ENCODE measurements at places on chromosomes 11 and 22. TPM values are rescaled to one million over a fixed set of nuclear protein-coding genes. Genes with fewer than 3 reads are reported as not detected.
A peak's percentile ranks its signal among the peaks of the same experiment; 100 is the strongest.

Gene ACAD8
- 33.5 TPM for total RNA-seq

Gene UBE4A
- 32.0 TPM for total RNA-seq

Gene HBG2
- total RNA-seq: 0.82 TPM

Gene NFAM1
- 1.6 TPM for total RNA-seq

Gene LIF
- 0.23 TPM for total RNA-seq

Gene LRRC10B
- 0.13 TPM for total RNA-seq

GRCh38 chr11:9624448-9624847 lies 39.4 kb upstream of the SWAP70 start:
- peaks cover 7% of the 10 kb centered on the region for H3K36me3 ChIP-seq
- peaks cover 7% of the 10 kb centered on the region for H3K27me3 ChIP-seq
- no peak overlapping the region for H3K4me3 ChIP-seq
- H3K4me1 ChIP-seq: peaks cover 43% of the 10 kb centered on the region
- DNase-seq: no peak
- no peak overlapping the region for H3K27ac ChIP-seq

GRCh38 chr11:86176165-86176884 lies 68.2 kb upstream of the EED start:
- DNase-seq: no peak
- H3K27me3 ChIP-seq: no peaks in the 10 kb centered on the region
- peaks cover 10% of the 10 kb centered on the region for H3K4me1 ChIP-seq

DNA sequence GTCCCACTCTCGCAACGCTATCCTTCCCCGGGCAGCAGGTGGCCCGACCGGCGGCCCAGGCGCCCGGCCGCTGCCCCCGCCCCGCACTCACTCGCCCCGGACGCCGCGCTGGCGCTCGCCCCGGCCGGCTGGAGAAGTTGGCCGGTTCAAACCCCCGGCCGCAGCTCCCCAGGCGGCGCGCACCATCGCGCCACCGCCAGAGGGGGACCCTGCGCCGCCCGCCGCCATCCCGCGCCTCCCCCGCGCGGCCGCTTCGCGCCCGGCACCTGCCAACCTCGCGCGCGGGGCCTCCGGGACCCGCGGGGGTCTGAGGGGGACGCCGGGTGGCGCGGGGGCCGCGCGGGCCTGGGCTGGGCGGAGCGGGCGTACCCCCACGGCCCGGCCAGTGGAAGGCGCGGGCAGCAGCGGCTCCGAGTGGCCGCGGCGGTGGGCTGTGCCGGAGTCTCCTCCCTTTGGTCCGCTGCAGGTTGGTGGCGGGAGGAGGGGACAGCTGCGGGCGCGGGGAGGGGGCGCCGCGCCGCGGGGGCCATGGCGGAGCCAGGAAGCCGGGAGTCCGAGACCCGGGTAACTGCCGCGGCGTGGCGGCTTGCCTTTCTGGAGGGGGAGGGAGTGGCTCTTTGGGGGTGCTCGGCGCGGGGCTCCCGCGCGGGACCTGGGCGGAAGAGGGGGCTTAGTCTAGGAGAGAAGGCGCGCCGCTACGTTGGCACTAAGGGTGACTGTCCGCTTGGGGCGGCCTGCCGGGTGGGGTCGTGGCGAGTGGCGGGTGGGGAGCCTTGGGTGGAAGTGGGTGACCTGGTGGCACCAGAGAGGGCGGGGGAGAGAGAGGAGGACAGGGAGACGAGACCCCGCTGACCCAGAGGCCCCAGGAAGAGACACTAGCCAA lies at the start of the genes MPST and TST:
Gene MPST (plus strand): TSS at position 434 of the 883 bp plus-strand sequence. CDS start 95 bp downstream, at position 529.
Gene TST (minus strand): TSS at position 139 of the 883 bp plus-strand sequence. CDS start 715 bp downstream, outside the sequence.
- H3K36me3 ChIP-seq: peaks cover 4% of the 10 kb centered on the region
- peak within 1 kb of the TSS; percentile 97 for H3K4me3 ChIP-seq
- peaks cover 2% of the 10 kb centered on the region for H3K27me3 ChIP-seq
- DNase-seq: peak; percentile 76
- H3K27ac ChIP-seq: peak within 1 kb of the TSS; percentile 92

DNA sequence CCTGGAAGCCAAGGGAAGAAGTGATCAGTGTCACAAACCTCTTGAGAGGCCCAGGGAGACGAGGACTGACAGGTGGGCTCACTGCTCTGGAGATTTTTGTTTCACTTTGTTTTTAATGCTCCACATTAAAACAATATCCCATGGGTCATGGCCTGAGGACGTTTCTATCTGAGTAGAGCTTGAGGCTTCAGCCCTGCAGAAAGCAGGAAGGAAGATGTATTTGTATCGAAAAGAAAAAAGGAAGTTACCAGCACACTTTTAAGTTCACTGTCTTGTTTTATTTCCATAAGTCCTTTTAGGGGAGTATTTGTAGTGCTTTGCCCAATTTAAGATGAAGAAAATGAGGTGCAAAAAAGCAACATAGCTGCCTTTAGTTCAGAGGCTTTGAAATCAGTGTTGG lies 191.1 kb downstream of the GRIK4 start:
- H3K27ac ChIP-seq: no peak overlapping the region
- H3K4me3 ChIP-seq: no peak overlapping the region
- H3K4me1 ChIP-seq: peaks cover 8% of the 10 kb centered on the region
- no peak for DNase-seq

DNA sequence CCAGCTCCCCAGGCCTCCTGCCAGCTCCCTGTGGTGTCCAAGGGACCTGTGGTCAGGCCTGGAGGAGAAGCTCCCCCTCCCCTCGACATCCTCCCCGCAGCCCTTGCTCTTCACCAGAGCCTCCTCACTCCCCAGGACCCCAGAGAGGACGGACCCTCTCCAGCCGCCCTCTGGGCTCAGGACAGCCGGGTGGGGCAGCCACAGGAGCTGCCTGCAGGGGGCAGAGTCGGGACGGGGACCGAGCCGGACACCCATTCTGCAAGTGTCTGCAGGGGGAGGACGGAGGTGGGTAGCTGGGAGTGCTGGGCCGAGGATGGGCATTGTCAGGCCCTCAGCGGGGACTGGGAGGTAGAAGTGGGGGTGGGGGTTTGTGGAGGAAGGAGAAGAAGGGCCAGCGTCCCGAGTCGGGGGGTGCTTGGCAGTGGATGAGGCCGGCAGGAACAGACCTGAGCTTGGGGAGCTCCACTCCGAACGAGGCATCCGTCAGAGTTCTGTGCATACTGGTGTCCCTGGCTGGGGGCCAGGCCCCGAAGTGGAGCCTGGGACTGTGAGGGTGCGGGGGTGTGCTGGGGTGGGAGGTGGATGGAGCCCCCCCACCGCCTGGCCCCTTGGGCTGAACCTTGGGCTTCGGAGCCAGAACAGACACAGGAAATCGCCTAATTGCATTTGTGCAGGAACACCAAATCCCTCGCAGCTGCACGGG lies 15.2 kb downstream of the PRR33 start:
- no peak overlapping the region for H3K4me3 ChIP-seq
- no peaks in the 10 kb centered on the region for H3K36me3 ChIP-seq
- peak; percentile 77 for DNase-seq
- no peak overlapping the region for H3K27ac ChIP-seq
- H3K4me1 ChIP-seq: no peaks in the 10 kb centered on the region
- peaks cover 7% of the 10 kb centered on the region for H3K27me3 ChIP-seq

- H3K27ac ChIP-seq: peak overlapping the region; percentile 72
- H3K36me3 ChIP-seq: peaks cover 8% of the 10 kb centered on the region
- peak; percentile 42 for DNase-seq
- H3K4me1 ChIP-seq: peaks cover 17% of the 10 kb centered on the region
- H3K4me3 ChIP-seq: no peak overlapping the region
Measured at GRCh38 chr11:73652046-73652730, 5.8 kb downstream of the PLEKHB1 start.

GRCh38 chr22:46415776-46416519 lies 80.4 kb downstream of the TRMU start:
- no peaks in the 10 kb centered on the region for H3K27me3 ChIP-seq
- no peaks in the 10 kb centered on the region for H3K4me1 ChIP-seq
- H3K4me3 ChIP-seq: no peak overlapping the region
- no peak for DNase-seq

DNA sequence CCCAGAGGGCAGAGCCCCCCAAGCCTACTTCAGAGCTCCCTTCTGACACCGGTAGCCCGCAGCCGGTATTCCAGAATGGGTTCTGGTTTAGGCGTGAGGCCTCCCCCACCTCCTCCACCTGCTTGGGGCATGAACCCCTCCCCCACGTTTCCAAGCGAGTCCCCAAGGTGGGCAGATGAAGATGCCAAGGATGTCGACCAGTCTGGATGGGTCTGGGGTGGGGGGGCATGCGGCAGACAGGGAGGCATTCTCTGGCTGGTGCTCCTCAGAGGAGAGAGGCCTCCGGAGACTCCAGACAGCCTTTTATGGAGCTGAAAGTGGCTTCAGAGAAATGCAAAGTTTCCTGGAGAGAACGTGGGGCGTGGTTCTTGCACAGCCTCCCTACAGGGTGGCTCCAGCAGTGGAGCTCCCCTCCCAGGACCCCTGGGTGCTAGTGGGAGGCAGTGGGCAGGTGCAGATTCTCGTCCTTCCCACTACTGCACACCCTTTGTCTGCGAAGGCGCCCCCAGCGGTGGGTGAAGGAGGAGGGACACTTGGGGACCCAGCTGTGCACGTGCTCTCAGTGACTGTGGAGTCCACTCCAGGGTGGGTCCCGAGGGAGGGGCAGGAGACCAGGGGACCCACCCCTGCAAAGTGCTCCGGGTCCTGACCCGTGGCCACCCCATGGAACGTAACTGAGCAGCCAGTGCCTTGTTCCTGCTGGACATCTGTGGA lies 4.2 kb downstream of the CCND1 start:
- no peaks in the 10 kb centered on the region for H3K27me3 ChIP-seq
- no peak for DNase-seq
- H3K36me3 ChIP-seq: no peaks in the 10 kb centered on the region
- H3K4me3 ChIP-seq: no peak overlapping the region
- H3K4me1 ChIP-seq: peaks cover 8% of the 10 kb centered on the region

- H3K27me3 ChIP-seq: peaks cover 7% of the 10 kb centered on the region
- DNase-seq: no peak
- no peak overlapping the region for H3K4me3 ChIP-seq
- no peak overlapping the region for H3K27ac ChIP-seq
- peaks cover 15% of the 10 kb centered on the region for H3K4me1 ChIP-seq
Measured at GRCh38 chr11:118052581-118053206, 24.2 kb upstream of the TMPRSS4 start.

DNA sequence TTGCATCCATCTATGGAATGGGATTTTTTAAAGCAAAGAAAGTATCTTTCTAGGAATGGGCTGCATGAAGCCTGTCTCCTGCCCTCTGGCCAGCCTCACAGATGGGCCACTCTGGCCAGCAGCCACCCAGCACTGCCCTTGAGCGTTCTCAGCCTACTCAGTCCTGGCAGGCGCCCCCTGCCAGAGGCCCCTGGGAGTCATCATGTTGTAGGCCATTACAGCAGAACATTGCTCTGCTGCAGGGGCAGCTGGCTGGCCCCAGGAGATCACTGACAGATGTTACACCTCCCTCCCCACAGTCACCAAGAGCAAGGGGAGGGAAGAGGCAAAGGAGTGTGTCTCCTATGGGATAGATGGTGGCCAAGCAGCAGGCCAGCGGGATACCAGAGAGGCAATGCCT lies 363.7 kb downstream of the NXPE2 start:
- no peaks in the 10 kb centered on the region for H3K27me3 ChIP-seq
- H3K4me3 ChIP-seq: no peak overlapping the region
- no peaks in the 10 kb centered on the region for H3K36me3 ChIP-seq
- no peak for DNase-seq
- no peak overlapping the region for H3K27ac ChIP-seq

- H3K27ac ChIP-seq: no peak overlapping the region
- no peak overlapping the region for H3K4me3 ChIP-seq
- no peak for DNase-seq
- peaks cover 35% of the 10 kb centered on the region for H3K36me3 ChIP-seq
Measured at GRCh38 chr11:74135127-74135840, 35.5 kb downstream of the C2CD3 start.

GRCh38 chr22:32693102-32693501 lies 108.4 kb upstream of the TIMP3 start:
- no peak for DNase-seq
- H3K27me3 ChIP-seq: peaks cover 9% of the 10 kb centered on the region
- no peak overlapping the region for H3K4me3 ChIP-seq
- peaks cover 3% of the 10 kb centered on the region for H3K36me3 ChIP-seq

- H3K4me1 ChIP-seq: peaks cover 7% of the 10 kb centered on the region
- H3K36me3 ChIP-seq: no peaks in the 10 kb centered on the region
- DNase-seq: no peak
- H3K27ac ChIP-seq: no peak overlapping the region
- H3K27me3 ChIP-seq: peaks cover 1% of the 10 kb centered on the region
Measured at GRCh38 chr11:59857439-59858434, 8.6 kb downstream of the TCN1 start.

GRCh38 chr11:93814966-93815633 lies 31.0 kb downstream of the MED17 start:
- no peak for DNase-seq
- peaks cover 4% of the 10 kb centered on the region for H3K27me3 ChIP-seq
- peaks cover 6% of the 10 kb centered on the region for H3K36me3 ChIP-seq
- no peak overlapping the region for H3K4me3 ChIP-seq
- peaks cover 12% of the 10 kb centered on the region for H3K4me1 ChIP-seq

GRCh38 chr11:72778535-72779494 lies 15.0 kb downstream of the STARD10 start:
- H3K4me1 ChIP-seq: peaks cover 17% of the 10 kb centered on the region
- DNase-seq: no peak
- no peak overlapping the region for H3K4me3 ChIP-seq
- H3K27me3 ChIP-seq: peaks cover 12% of the 10 kb centered on the region
- peaks cover 16% of the 10 kb centered on the region for H3K36me3 ChIP-seq

- peaks cover 7% of the 10 kb centered on the region for H3K27me3 ChIP-seq
- no peak overlapping the region for H3K4me3 ChIP-seq
- H3K27ac ChIP-seq: no peak overlapping the region
- H3K36me3 ChIP-seq: no peaks in the 10 kb centered on the region
- H3K4me1 ChIP-seq: no peaks in the 10 kb centered on the region
Measured at GRCh38 chr22:39139933-39140332, 12.5 kb downstream of the CBX7 start.

DNA sequence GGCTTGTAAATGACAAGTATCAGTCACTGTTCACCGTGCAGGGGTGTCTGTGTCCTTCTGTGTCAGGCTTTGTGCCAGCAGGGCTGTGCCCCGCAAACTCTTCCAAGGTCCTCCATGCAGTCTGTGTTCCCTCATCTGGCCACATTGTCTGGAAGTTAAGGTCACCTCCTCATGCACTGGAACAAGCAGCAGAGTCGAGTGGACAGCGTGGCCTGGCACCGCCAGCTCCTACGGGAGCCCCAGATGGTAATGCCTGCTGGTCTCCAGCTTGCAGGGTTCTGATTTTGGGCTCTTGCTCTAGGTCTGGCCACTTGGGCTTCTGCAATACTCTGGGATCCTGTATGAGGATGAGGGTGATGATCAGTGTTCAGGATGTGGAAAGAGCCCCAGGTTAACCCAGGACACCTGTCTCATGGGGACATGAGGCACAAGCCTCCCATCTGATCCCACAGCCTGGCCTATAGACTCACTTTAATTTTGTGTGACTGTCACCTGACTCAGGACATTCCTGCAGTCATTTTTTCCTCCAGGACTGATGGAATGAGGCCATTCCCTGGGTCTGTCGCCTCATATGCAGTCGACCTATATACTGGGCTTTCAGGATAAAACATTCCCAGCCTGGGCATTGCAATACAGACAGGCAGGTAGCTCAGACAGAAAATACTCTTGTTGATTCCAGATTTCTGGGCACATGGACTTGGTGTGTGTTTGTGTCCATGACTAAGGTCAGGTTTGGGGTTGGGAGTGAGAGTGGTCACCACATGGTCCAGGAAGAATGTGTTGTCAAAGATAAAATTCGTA lies 106.3 kb upstream of the TOP3B start:
- H3K27me3 ChIP-seq: peaks cover 11% of the 10 kb centered on the region
- peaks cover 4% of the 10 kb centered on the region for H3K4me1 ChIP-seq
- no peak for DNase-seq
- H3K4me3 ChIP-seq: no peak overlapping the region
- no peaks in the 10 kb centered on the region for H3K36me3 ChIP-seq

All from endothelial cell (in vitro differentiated cells).